NAMALWA (cell line): ENCODE measurements at places on chromosomes 5 and 9.

DNA sequence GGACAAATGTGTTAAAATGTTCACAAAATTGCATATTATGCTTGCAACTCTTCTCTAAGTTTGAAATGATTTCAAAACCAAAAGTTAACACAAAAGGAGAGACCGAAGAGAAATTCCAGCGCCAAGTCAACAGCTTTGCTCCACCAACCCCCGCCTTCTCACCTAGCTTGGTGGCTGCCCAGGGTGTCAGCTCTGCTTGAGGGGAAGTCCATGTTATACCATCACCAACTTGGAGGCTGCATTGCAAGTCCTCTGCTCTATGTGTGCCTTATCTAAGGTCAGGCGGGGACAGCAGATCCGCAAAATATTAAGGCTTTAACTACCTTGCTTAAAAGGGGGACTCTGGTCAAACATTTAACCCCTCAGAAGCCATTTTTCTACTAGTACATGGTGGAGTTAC, 14.6 kb downstream of the CCNJL start:
- no peak for DNase-seq

DNA sequence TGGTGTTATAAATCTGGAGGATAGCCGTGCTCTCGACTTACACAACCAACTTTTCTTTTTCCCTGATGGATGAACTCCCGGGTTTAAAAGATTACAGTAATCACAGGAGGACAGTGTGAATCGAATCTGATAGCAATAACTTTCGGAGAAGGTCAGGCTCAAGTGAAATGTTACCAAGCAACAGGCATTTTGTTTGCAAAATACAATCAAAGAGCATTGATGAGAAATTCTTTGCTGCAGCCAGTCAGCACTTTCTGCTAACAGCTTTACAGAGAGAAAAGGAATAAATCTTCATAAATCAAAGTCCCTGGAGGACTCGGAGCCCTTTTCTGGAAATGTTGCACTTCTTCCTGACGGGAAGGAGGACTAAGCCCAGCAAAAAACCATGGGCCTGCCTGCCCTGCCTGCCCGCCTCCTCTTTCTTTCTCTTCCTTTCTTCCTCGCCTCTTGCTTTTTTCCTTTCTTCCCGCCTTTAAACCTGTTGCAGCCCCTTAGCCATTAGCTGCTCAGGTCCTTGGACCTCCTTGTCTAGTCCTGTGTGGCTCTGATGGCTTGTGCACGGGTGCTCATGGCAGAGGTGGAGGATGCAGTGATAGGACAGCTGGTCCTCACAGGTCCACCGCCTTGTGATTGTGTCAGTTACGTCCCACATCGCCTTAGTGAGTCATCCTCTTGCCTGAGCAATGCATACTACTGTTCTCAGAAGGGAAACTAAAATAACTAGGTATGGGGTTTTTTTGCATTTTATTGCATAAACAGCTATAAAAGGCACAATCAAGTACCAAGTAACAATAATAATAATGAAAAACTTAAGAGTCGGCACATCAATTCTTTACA, 6.2 kb downstream of the DMRT3 start:
- DNase-seq = no peak

GRCh38 chr9:18238752-18239447, 235.1 kb upstream of the ADAMTSL1 start:
- no peak for DNase-seq

- DNase-seq = no peak
These were observed 61.4 kb upstream of the RANBP6 start for GRCh38 chr9:6076851-6077250.

- peak; percentile 56 for DNase-seq
These were observed 53.2 kb upstream of the FBXW11 start for GRCh38 chr5:172059661-172060100.

- DNase-seq = no peak
These were observed 8.5 kb downstream of the HMHB1 start for GRCh38 chr5:143820451-143820850.

DNA sequence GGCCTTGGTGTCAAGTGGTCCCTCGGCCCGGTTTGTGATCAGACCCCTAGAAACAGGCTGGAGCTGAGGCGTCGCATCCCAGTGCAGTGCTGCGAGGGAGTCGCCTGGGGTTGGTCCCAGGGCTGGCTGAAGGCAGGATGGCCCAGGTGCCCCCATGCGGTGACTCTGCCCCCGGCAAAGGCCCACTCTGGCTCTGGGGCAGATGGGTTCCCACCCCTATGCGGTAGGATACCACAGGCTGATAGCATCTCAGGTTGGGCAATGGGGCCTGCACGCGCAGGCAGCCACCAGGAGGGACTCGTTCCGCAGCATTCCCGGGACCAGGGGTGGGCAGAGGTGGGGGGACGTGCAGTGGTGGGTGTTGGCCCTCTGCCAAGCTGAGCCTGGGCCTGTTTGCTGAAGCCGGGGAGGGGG, 86.0 kb downstream of the RXRA start:
- DNase-seq = no peak
